ENCODE measurements at places on chromosomes 13 and 19.

- DNase-seq: no peak
Observed at GRCh38 chr19:47284324-47284899, 9.7 kb downstream of the INAFM1 start.

GRCh38 chr13:40309881-40310280 lies 356.6 kb downstream of the FOXO1 start:
- DNase-seq: no peak

GRCh38 chr13:50780201-50781015 lies 63.1 kb downstream of the DLEU7 start:
- no peak for DNase-seq

DNA sequence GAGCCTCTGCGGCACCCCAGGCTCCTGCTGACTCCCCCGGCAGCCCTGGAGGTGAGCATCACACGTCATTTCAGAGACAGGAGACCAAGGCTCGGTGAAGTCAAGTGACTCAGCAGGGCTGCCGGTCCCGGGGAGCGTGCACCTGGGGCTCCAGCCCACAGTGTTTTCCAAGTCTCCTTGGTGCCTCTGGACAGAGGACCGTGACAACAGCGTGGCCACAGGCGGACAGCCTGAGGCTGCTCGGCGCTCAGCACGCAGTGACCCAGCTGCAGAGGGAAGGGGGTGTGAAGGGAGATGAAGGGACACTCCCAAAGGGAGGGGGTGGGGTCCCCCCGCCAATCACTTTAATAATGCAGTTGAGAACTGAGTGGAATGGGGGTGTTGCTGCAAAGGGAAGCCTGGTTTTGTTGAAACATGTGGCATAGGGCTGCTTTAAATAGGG lies 17.5 kb upstream of the ASPDH start:
- no peak for DNase-seq

GRCh38 chr13:102591988-102592781 lies 4.6 kb upstream of the TPP2 start:
- peak; percentile 54 for DNase-seq

DNA sequence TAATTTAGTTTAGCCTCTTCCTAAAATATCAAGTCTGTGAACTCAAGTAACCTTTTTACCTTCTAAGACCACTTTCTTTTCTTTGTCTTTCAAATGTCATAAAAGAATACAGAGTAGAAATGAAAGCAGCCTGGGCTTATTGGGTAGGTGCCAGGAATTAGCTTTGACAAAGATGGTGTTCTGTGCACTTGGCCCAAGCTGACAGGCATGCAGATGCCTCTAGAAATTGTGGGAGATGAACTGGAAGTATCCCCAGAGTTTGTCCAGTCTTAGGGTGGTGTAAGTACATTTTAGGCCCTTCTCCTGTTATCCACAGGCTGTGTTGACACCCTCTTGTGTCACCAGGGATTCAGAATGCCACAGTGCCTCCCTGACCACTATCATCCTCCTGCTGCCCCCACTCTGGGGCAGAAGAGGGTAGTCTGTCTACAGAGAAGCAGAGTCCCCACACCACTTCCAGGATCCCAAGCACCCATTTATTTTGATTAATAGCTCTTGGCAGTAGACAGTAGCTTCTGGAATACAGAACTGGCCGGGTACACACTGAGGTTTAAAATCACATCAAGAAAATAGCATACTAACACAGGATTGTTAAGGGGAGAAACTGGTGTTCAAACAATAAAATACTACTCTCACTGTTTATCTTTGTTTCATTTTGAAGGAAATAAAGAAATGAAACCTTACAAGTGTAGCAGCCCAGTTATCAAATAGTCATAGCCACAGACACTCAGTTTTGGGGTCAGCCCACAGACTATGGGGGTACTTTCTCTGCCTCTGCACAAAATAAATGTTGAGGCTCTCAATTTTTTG lies 343.2 kb downstream of the KCNRG start:
- DNase-seq: no peak

DNA sequence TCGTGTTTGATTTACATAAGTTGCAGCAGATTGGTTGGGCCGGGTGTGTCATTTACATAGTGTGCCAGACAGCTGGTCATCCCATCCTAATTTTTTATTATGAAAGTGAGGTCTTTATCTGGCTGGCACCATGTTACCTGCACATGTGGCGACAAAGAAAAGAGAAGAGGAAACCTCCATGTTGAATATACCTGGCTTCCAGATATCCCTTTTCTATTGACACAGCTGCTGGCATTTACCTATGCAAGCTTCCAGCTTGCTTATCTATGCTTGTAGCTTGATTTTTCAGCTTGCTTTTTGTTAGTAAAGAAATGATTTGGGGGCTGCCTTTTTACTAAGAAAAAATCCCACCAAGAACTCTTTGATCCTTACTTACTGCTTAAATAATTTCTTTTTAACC lies 681.3 kb upstream of the SLITRK1 start:
- DNase-seq: no peak

GRCh38 chr19:35977446-35978222 lies 17.4 kb upstream of the SDHAF1 start:
- DNase-seq: no peak

DNA sequence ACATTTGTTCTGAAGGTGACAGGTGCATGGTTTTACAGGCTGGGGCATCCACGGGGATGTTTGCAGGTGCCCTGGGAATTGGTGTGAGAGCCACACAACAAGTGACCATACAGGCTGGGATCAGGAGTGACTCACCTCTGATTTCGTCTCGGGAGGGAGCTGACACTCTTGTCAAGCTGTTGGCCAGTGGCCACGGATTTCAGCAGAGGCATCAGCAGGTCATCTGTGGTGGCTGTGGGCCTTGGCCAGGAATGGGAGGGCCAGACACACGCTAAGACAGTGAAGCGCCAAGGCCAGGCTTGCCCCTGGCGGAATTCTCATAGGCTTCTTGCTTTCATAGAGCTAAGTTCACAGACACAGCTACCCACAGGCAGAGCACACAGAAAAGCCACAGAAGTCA lies 108.6 kb downstream of the HSPH1 start:
- DNase-seq: no peak

GRCh38 chr13:24459234-24459633 lies 53.3 kb downstream of the PARP4 start:
- no peak for DNase-seq

GRCh38 chr13:84885868-84886267 lies 913.4 kb downstream of the SLITRK6 start:
- DNase-seq: no peak

DNA sequence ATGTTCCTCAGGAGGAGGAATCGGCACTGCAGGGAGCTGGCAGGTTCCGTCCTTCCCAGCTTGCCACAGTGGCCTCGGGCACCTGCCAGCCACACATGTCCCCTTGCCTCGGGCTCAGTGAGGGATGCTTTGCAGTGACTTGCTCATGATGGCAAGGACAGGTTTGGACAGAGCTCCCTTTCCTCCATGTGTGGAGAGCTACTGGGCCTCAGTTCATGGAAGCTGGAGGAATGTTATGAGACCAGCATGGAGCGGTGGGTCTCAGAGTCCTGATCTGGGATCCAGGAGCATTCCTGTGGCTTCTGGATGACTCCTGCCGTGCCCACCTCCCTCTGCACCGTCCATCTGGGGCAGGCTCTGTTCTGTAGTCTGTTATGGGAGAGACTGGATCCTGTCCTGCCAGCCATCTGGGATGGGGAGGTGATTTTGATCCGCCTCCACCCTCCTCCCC lies 59.2 kb downstream of the SIPA1L3 start:
- no peak for DNase-seq

- DNase-seq: peak; percentile 89
Observed at GRCh38 chr19:49387936-49388372, at the start of gene KASH5. Gene KASH5 (plus strand): TSS chr19:49388249. CDS start chr19:49390884, 2,635 bp downstream.

Data from activated CD4-positive, alpha-beta T cell treated with anti-CD3 and anti-CD28 coated beads for 1 hour (primary cell).